ENCODE measurements at places on chromosomes 3 and 15. TPM values are rescaled to one million over a fixed set of nuclear protein-coding genes. Genes with fewer than 3 reads are reported as not detected.

The ASB7 gene
- polyA plus RNA-seq: 11.8 TPM

GRCh38 chr3:181464033-181464694, 247.6 kb upstream of the SOX2 start:
- DNase-seq: no peak

DNA sequence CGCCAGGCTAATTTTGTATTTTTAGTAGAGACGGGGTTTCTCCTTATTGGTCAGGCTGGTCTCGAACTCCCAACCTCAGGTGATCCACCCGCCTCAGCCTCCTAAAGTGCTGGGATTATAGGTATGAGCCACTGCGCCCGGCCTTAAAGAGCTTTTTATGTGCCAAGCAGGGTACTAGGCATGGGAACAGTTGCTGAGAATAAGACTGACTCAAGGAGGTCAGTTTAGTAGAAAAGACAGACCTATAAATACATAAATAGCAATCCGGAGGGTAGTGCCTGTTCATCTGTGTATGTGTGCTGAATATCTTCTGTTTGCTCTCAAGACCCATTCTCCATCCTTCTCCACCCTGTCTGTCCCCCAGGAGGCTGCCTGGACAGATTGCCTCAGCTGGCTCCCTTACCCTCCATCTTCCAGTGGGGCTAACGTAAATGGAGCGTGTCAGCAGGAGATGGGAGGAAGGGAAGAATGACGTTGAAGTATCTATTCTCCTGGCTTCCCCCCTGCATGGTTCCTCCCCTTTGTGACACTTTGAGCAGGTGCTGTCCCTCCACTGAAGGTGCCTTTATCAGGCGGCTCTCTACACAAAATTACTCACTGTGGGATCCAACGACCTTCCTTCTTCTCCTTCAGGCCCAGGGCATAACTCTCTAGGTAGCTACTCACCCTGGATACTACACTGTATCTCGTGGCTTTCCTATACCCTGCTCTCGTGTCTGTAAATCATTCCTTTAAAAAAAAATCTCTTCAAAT, 31.1 kb downstream of the FBXO40 start:
- DNase-seq: no peak

The SLC9A9 gene
- polyA plus RNA-seq: 15.3 TPM

DNA sequence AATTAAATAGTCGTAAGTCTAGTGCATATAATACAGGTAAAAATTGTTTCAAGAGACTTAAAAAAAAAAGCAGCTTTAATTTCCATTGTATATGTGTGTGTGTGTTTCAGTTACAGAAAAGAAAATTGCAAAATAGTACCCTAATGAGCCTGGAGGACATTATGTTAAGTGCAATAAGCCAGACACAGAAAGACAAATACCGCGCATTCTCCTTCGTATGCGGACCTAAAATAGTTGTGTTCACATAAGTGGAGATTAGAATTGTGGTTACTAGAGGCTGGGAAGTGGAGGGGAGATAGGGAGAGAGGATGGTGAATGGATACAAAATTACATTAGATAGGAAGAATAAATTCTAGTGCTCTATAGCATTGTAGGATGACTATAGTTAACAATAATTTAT, 3.6 kb downstream of the MESD start:
- no peak for DNase-seq

DNA sequence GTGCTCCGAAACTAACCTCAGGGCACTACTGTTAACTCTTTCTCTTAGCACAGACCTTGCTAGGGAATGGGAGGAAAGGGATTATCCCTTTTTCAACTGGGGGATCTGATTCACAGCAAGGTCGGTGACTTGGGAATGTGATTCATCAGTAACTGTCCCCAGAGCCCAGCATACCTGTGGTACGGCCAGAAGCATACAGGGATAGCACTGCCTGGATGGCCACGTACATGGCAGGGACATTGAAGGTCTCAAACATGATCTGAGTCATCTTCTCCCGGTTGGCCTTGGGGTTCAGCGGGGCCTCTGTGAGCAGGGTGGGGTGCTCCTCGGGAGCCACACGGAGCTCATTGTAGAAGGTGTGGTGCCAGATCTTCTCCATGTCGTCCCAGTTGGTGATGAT, 2.3 kb downstream of the ACTC1 start:
- no peak for DNase-seq

DNA sequence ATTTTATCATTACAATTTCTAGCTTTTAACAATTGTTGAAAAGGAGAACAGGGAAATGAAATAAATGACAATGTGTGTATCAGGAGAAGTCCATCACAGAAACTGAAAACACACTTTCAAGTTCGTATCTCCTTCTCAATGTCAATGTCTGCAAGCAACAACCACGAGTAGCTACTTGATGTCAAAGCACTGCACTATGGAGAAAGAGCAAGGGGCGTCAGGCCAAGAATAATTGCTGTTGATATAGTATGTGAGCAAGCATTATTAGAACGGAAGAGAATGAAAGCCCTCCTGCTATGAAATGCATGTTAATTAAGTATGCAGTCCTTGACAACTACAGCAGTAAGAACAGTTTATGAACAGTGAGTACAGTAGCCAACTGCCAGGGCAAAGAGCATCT, 1250.1 kb downstream of the ZPLD1 start:
- no peak for DNase-seq

- DNase-seq: no peak
These were observed 203.2 kb upstream of the PPP2R3A start for GRCh38 chr3:135762188-135762856.

GRCh38 chr3:110381992-110382391, 689.6 kb upstream of the NECTIN3 start:
- DNase-seq: no peak

DNA sequence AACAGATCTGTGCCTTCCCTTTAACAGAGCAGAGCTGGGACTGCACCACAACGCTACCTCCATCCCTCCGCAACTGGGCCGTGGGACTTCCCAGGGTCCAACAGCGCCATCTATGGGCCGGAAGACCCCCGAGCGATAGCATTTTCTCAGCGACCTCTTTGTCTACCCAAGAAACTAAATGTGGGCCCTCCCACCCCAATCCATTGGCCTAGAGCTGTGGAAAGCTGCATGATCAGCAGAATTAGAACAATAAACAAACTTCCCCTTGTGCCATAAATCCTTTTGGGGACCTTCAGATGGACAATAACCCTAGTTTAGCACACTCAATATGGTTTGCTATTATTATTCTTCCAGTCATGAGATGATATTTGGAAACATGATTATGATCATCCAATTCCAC, 74.8 kb upstream of the NTRK3 start:
- no peak for DNase-seq

DNA sequence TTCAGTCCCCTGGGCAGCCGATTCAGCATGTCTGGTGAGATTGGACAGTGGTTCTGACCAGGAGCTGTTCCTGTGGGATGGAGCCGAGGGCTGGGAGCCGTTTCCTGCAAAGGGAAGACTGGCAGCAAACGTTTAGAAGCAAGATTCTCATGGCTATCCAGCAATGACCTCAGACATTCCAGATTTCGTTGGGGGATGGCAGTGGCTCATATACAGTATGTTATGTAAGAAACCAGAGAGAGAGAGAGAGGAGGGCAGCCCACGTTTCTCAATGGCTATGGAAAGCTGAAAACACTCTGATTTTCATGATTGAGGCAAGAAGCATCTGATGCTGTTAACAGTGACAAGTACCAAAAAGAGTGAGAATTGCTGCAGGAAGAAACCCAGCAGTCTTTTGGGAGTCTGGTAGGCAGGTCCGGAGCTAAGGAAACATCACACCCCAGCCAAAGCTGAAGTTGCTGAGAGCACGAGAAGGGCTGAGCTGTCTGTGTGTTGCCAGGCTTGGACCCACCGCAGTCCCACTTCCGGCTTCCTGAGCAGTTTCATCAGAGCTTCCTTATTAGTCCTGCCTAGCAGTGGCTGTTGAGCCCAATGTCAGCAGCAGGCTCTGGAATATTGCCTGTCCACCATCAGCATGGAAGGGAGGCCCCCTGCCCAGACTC, 25.6 kb upstream of the VPS8 start:
- no peak for DNase-seq

The SLC22A13 gene
- polyA plus RNA-seq: not detected

GRCh38 chr15:48340111-48340510, 8.9 kb downstream of the DUT start:
- no peak for DNase-seq

GRCh38 chr15:57667171-57667849, 39.2 kb upstream of the POLR2M start:
- peak; percentile 8 for DNase-seq

DNA sequence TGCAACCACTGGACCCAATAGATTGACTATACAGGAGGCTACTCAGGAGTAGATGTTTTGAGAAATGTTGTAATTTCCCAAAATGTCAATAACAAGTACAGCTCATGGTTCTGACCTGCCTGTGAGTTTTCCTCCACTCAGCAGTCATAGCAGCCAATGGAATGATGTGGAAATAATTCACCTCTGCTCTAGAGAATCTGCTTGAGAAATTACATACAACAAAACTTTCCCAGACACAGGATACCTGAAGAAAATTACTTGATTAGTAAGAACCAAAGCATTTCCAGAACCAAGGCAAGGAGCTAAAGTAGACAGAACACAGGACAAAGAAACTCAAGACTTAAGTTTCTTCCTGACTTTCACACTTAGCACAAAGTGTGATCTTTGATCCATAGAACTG, 218.9 kb upstream of the SETMAR start:
- DNase-seq: no peak

DNA sequence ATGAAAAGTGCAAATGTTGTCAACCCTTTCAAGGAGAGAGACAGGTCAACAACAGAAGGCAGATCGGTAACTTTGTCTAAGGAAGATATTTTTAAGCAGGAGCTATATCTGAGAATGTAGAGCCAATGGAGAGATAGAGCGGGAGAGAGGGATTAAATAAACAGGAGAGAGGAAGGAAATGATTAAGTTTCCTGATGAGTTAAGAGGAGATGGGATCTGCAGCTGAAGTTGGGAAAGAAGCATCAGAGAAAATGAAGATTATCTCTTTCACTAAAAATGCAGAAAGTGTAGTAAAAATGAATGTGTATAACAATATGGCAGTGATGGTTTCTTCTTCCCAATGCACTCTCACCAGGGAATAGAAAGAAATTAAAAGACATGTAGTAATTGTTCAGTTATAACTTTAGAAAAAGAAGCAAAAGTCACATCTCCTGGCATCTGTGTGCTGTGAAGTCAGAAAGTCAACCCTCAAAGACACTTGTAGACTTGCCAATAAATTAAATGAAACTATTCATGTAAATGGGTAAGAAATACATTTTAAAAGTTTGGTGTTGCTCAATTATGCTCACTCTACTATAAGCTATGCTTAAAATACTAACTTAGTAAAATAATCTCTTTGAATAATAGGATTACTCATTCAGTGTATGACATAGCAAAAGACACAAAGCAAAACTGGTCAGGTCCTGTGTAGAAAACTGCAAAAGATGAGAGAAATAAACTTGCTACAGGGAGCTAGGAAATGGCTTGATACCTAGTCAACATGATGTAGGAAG, 264.6 kb downstream of the ZIC4 start:
- DNase-seq: no peak

DNA sequence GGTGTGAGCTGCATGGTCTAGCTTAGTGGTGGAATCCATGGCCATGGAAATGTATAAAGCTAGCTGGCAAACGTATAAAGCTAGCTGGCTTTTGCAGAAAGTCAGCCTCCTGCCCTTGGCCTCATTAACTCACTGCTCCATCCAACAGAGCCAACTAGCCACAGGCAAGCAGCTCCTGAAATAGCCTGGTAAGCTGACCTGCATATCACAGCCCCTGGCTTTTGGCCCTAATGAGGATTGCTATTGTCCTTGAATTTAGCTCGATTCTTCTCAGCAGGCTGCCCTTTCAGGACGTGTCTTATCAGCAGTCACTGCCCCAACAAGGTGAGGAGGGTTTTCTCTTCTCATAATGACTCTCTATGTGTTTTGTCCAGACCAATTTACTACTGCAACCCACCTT, 446.8 kb downstream of the WDR72 start:
- no peak for DNase-seq
